Frontal cortex (tissue), 4 donors: ENCODE measurements at places on chromosomes 6 and 20.

DNA sequence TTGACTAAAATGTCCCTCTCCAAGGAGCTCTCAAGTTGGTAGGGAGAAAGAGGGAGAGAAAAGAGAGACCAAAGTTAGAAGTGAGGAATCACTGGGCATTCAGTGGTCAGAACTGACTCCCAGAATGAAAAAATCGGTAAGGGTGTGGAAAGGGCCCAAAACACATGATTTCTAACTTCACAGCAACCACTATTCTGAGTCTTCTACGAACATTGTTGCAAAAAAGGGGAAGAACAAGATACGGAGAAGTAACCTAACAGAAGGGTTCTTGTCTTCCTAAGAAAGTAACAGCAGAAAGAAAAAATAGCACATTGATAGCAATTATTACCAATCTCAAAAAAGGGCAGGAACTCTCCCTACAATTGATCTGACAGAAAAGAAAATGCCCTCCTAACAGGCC, 65.6 kb downstream of the ATP9A start:
- no peak for DNase-seq

GRCh38 chr6:33273924-33274902, 2.3 kb downstream of the RPS18 start:
- DNase-seq = no peak

DNA sequence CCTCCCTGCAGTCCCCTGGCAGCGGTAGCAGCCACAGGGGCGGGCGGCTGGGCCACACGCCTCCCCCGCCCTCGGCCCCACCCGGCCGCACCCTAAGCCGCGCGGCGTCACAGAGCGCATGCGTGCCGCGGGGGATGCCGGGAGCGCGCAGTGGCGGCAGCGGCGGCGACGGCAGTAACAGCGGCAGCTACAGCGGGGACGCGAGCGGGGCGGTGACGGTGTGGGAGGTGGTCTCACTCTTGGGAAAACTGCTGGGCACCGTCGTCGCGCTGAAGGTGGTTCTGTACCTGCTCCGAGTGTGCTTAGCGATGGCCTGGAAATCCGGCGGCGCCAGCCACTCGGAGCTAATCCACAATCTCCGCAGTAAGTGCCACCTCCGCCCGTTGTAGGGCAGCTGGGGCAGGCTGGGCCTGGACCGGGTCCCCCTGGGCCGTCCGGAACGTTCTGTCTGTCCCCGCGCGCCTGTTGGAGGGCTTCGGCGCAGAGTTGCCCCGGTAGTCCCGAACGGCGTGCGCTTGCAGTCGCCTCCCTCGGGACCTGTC, at the start of gene PCMT1:
PCMT1 (plus strand) TSS at position 148 of the 542 bp plus-strand sequence; CDS start at position 309, 161 bp downstream.
- DNase-seq = peak; percentile 93

- no peak for DNase-seq
Observed at GRCh38 chr6:12890171-12890790, 173.7 kb downstream of the PHACTR1 start.

DNA sequence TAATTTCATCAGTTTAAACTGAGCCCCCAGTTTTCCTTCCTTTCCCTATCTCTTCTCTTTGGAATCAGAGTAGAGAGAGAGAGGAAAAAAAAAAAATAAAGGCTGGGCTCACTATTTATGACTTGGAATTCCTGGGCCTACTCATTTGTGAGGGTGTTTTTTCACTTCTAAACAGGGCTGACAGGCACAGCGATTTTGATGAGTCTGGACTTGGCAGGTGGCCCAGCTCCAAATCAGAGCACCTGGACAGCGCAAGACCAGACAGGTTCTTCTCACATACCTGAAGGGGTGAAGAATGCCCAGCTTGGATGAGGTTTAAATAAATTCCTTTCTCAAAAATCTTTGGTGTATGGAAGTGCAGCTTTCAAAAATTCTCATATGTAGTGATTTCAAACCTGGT, 122.2 kb downstream of the KIF13A start:
- no peak for DNase-seq

DNA sequence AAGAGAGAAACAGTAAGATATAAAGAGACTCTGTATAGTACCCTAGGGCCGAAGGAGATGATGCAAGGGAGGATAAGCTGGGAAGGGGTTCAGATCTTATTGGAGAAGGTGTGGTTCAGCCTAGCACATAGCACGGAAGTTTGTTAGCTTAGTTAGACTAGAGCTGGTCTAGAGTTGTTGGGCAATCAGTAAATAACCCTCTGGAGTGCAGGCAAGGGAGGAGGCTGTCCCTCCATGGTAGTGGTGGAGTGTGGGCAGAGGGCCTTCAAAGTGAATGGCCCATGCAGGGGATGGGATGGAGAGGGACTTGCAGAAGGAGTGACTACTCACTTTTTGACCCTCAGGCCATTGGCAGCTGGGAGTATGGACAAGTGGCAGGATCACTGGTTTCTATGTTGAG, 20.0 kb downstream of the TULP4 start:
- DNase-seq = no peak
